Mucosa of descending colon (tissue), 3 donors: ENCODE measurements at places on chromosomes 5 and 9.

- no peak for DNase-seq
Observed at GRCh38 chr9:14524873-14525515, 168.2 kb downstream of the ZDHHC21 start.

- no peak for DNase-seq
Observed at GRCh38 chr9:121842612-121842978, 191.2 kb downstream of the DAB2IP start.

DNA sequence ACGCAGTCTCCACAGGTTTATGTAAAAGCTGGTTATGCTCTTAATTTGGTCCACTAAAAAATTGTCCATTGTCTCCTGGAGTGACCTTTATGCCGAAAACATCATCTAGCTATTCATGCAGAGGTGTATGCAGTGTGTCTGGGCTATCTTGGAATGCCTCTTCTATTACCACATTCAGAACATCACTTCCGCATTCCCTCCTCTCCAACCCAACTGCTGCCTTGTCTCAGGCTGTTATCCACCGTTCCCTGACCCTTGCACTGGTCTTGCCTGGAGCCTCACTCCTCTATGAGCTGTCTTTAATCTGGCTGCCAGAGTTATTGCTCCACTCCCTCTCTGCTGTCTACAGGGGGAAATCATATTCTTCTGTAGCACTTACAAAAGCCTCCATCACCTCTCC is 214.1 kb upstream of the ANKRD55 start:
- DNase-seq, result no peak

GRCh38 chr9:72203205-72203803 is 54.1 kb downstream of the GDA start:
- no peak for DNase-seq

DNA sequence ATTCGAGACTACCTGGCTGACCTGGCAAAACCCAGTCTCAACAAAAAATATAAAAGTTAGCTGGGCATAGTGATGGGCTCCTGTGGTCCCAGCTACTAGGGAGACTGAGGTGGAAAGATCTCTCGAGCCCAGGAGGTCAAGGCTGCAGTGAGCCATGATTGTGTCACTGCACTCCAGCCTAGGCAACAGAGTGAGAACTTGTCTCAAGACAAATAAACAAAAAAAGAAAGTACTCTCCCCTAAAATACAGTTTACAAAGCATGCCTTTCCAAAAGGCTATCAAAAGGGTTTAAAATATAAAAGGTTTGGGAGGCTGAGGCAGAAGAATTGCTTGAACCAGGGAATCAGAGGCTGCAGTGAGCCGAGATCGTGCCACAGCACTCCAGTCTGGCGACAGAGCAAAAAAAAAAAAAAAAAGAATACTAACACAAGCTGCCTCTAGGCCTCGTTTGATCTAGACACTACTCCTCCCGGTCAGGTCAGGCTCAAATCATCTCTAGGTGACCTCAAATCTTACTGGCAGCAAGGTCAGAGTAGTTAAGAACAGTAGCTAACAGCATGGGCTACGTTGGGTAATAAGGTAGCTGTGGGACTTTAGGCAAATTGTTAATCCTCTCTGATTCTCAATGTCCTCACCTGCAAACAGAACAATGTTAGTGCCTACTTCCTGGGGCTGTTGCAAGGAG is 9.3 kb downstream of the NAIF1 start:
- DNase-seq, result no peak
